ENCODE measurements at places on chromosomes 6 and 20.
A peak's percentile ranks its signal among the peaks of the same experiment; 100 is the strongest.

GRCh38 chr6:81451787-81452186 is 300.7 kb downstream of the TENT5A start:
- DNase-seq = no peak

- DNase-seq = no peak
These were observed 44.6 kb upstream of the AGPAT4 start for GRCh38 chr6:161318456-161318855.

GRCh38 chr6:55474382-55474781 is 104.6 kb downstream of the HMGCLL1 start:
- no peak for DNase-seq

DNA sequence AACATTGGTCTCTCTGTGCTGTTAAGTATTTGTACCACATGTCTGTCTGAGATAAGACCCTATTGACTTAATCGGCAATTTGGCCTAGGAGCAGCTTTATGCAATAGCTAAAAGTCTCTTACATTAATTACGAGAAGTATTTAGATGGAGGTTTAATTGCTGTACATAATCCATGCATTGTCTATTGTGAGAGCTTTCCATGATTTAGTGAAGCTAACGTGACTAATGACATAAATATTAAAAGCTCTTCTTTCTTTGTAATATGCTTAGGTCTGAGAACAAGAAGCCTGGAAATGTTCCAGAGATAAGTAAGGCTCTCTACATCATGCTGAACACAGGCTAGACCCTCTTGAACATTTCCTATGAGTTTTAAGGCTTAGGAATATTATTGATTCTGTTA is 32.7 kb upstream of the FAM83B start:
- DNase-seq = no peak

DNA sequence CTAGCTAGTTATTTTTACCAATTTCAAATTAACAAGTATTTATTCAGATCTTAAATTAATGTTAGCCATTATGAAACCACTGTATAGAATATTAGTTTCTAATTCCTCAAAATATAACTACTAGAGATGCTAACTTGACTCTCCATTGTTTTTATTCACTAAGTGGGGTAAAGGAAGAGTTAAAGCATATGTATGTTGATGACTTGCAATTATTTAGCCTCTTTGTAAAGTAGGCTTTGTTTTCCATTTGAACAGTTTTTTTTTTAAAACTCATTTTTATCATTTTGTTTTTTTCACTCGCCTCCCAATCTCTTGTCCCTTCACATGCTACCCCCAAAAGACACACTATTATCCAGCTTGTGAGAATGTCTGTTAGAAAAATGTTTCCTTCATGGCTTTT is 3.3 kb downstream of the FAM162B start:
- no peak for DNase-seq

DNA sequence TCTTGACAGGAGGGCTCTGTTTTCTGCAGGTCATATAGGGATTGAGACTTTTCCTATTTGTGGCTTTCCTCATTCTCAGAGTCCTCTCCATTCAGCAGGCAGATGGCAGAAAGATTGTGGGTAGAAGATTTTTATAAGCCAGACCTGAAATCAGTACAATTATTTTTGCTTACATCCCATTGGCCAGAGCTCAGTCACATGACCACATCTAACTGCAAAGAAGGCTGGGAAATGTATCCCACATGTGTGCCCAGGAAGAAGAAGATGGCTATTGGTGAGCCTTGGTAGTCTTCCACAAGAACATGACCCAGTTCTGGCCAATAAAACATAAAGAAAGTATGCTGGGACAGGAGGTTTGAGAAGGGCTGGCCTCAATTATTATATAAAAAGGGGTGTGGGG is 21.5 kb upstream of the CCN5 start:
- no peak for DNase-seq

DNA sequence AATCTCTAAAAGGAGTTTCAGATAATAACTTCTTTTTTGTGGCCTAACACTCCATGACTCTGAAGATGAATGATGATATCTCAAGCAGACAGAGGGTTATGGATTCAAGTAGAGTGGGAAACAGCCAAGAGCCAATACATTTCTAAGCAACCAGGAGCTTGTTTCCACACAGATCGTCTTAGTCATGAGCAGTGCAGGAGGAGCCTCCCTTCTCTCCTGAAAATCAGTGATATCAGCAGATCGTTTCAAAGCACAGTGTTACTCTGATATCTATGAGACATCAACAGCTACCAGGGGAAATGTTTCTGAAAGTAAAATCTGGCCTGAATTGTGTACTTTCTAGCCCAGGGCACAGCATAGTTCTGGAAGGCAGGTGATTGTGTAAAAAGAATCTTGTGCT is 11.5 kb downstream of the ADGRG6 start:
- no peak for DNase-seq

- DNase-seq = no peak
These were observed 30.2 kb upstream of the RNF8 start for GRCh38 chr6:37323580-37323979.

DNA sequence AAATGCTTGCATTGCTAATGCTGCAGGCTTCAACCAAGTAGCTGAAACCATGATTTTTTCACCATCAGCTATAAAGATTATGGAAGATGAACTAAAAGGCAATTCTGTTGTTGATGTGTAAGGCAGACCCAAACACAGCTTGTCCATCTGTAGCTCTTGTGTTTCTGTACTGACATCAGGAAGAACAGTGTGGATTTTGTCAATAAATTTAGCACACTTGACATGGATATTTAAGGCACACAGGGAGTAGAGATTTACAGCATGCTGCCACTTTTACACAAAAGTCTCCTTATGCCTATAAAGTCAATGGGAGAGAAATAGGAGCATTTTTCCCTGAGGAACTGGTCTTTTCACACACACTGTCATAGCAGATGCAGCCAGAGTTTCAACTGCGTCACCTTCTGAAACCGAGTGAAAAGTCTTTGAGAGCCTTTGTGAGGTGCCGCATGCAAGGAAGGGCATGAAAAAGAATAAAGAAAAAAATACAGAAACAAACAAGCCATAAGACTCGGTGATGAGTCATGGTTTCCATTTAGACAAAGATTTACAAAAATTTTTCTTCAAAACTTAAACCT is 261.4 kb upstream of the TFAP2D start:
- DNase-seq = no peak

- DNase-seq = no peak
These were observed 60.9 kb downstream of the EPHA7 start for GRCh38 chr6:93358435-93358834.

DNA sequence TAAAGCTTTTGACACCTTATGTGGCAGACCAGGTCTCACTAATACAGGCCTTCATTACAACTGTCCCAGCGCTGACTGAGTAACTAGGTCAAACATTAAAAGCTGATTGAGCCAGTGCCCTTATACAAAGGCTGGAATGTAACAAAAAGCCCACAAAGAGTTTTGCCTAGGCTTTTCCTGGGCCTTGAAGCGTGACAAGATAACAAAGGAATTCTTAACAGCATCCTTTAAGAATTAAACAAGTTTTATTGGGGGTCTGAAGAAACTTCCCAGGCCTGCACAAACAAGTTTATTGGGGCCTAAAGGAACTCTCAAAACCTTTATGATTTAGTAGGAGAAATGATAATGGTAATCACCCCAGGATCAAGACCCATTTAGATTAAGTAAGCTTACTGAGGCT is 267.6 kb upstream of the FAM83B start:
- DNase-seq = no peak

GRCh38 chr20:61328911-61329558 is 77.0 kb downstream of the CDH4 start:
- DNase-seq = peak; percentile 3

- DNase-seq = no peak
These were observed 188.3 kb upstream of the MARCKS start for GRCh38 chr6:113668641-113669408.

DNA sequence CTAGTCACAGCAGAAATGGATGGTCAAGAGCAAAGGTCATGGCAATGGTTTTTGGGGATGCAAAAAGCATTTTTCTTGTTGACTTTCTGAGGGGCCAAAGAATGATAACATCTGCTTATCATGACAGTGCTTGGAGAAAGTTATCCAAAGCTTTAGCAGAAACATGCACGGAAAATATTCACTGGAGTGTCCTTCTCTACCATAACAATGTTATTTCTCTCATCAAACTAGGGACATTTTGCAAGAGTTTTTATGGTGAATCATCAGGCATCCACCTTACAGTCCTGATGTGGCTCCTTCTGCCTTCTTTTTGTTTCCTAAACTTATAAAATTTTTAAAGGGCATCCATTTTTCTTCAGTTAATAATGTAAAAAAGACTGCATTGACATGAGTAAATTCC is 302.3 kb downstream of the HIVEP2 start:
- DNase-seq = no peak

DNA sequence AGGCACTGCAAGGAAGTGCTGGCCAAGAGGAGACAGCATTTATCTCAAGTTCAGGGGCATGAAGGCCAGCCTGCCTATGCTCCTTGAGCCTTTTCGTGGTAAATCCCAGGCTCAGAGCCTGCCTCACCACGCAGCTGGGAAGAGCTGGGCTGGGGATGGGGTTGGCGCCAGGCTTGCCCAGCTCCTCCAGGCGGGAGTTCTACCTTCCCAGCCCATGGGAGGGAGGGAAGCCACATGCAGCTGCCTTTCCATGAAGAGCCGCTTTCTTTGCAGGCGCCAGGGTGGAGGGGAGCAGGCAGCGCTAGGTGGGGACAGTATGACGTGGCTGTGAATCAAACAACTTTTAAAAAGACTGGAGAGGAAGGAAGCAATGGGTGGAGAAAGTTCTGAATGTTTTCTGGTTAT is 19.5 kb upstream of the SIRT5 start:
- no peak for DNase-seq

GRCh38 chr20:25584905-25585704 is at the start of gene NINL:
TSS of gene NINL (minus strand) at chr20:25585531. CDS start at chr20:25526587, 58,944 bp downstream.
- no peak for DNase-seq

DNA sequence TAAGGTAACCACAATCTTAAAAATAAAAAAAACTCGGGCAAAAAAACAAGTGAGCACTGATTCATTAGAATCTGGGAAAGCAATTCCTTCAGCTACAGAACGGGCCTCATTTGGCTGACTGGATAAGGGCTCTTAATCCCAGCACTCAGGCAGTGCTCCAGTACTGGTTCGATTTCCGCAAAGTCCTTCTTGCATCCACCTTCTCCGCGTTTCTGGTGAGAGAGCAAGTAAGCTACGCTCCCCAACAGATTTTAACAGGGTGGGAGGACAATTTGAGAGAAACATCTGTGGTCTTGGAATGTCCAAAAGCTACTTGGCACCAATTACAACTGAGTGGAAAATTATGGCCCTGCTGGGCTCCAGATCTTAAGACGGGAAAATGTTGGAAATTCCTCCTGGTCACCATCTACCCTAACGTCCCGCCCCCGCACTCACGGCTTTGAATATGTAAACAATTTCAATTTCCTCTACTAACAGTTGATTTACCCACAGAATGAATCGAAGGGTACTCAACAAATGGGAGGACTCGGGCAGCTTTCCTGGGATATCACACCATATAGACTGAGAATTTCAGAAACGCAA is 18.1 kb upstream of the ZSCAN9 start:
- no peak for DNase-seq

DNA sequence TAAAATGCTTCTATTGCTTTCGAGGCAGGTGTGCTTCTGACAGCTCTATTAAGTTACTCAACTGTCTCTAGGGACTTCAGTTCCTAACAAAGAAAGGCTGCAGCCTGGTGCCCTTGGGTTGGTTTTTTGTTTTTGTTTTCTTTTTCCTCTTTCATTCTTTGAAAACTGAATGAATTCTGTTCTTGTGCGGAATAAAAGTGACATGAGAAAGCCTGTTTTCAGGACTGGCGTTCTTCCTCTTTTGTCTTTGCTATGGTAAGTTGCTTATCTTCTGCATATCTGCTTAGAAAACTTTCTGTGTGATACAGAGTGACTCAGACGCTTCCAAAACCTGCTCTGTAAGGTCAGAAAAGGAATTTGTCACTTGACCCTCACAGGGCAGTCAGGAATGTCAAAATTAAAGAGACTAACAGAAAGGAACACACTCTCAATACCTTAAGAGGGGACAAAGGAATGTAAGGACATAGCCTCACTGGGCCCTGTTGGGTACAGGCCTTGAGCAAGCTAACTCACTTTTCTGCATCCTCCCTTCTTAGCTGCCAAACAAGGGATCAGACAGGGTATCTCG is 56.2 kb upstream of the NHSL1 start:
- DNase-seq = no peak
